ENCODE measurements at places on chromosomes 2 and 18.

DNA sequence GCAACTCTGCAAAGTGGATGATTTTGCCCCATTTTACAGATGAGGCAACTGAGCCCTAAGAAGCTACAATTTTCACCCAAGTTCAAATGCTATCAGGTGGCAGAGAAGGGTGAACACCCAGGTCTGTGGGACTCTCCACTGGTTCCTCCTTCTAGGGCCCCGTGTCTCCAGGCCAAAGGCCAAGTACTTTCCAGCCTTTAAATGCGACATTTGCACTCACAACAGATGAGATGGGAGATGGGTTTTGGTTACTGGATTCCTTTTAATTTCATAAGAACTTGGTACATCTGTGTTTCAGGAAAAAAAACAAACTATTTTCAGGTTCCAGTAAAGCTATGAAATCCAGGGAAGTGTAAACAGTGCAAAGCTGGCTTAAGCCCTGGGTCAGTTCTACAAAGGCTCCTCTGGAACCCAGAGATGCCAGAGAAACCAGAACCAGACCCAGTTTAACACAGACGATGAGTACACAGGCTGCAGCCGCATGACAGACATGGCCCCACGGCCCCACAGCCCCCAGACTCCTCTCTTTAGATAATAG lies 361.7 kb downstream of the ANAPC1 start:
- no peak for DNase-seq

GRCh38 chr2:10079266-10079869 lies 843 bp downstream of the CYS1 start:
- no peak for DNase-seq

DNA sequence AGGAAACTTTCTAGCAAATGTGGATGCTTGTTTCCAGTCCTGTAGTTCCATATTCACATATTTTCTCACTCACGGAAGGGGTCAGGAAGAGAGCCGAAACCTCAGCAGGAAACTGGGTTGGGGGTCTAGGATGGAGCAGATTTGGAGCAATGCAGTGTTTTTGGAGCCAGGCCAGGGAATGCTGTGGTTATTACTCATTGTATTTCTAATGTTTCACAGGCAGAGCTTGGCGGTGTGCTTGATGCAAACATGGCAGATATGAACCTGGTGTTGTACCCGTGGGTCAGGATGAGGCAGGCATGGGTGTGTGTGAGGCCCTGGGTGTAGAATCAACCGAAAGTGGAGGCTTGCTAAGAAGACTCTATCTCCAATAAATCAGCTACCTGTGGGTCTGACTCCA lies 34.6 kb upstream of the ACKR3 start:
- DNase-seq, result no peak

- DNase-seq, result no peak
Measured at GRCh38 chr2:27701676-27702075, 38.0 kb downstream of the SLC4A1AP start.

GRCh38 chr2:167489325-167489724 lies 601.0 kb downstream of the XIRP2 start:
- no peak for DNase-seq

- no peak for DNase-seq
Measured at GRCh38 chr2:61534926-61535325, 3.2 kb downstream of the XPO1 start.

GRCh38 chr2:50223643-50224042 lies 808.3 kb downstream of the NRXN1 start:
- no peak for DNase-seq

- DNase-seq, result no peak
Measured at GRCh38 chr2:177733-178132, 86.1 kb downstream of the SH3YL1 start.

DNA sequence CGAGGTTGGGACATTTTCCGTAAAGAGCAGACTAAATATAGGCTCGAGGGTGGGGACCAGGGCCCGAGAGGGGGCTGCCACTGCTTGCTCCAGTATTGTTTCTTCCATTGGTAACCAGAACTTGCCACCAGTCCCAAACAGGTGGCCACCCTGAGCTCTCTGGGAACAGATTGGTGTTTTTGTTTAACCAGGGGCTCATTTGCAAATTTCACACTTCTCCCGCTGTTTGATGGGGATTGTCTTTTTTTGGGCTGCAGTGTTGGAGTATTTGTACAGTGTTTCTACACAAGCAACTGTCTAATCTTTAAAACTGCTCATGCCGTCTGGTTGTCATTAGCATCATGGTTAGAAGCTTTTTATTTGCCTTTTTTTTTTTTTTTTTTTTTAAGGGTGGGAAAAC lies 8.5 kb downstream of the AGAP1 start:
- DNase-seq, result no peak

DNA sequence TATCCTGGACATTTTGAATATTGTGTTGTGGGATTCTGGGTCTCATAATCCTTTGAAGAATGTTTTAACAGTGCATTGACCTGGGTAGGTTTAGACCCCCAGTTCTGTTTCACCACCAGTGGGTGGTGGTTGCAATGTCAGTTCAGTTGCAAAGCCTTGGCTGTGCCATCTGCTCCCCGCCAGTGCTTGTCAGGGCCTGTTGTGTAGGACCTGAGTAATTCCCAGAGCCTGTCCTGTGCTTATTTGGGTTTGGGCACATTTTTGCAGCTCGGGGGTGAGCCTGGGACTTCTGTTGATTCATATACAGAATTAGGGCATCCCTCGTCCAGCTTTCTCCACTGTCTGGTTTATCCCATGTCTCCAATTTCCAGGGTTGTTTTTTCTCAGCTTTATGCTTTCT lies 24.8 kb downstream of the ATP9B start:
- DNase-seq, result no peak

GRCh38 chr2:47620770-47621437 lies 162.0 kb upstream of the MSH6 start:
- DNase-seq, result no peak

DNA sequence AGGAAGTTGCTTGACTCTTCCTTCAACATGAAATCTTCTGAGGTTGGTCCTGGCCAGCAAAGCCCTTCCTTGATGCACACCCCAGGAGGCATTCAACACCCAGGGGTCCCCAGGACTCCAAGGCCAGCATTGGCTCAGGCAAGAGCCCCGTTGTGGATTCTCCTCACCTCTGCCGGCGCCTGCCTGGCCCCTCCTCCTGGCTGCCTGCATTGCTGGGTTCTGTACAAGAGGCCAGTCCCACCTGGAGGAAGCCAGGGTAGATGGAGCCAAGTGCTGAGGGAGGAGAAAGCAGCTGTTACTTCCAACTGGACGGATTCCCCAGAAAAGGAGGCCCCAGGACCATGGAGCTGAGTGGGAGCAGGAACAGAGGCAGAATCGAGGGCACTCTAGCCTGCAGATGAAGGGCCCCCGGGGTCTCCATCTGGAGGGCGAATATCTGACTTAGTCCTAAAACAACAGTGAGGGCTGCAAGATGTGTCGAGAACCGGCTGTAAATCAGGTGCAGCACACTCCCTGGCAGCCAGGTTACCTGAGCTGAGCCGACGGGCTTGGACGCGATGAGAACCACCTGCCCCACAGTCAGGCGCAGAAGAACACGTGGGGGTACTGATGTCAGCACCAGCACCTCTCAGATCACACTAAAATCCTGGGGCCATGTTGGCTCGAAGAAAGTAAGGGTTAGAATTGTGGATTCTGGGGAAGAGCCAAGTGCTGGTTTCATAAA lies 399.6 kb upstream of the SALL3 start:
- DNase-seq, result no peak

DNA sequence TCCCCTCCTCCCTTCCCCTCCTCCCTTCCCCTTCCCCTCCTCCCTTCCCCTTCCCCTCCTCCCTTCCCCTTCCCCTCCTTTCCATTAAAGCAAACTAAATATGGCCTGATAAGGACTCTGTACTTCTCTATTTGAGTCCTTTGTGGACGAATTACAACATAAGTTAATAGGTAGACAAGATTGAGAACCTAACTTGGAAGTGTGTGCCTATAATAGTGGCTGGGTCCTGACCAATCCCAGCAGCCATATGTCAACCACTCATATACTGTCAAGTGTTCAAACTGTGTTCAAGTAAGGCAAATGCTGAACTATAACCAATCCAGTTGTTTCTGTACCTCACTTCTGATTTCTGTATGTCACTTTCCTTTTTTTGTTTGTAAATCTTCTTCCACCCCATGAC lies 97.1 kb upstream of the RBMS1 start:
- no peak for DNase-seq

DNA sequence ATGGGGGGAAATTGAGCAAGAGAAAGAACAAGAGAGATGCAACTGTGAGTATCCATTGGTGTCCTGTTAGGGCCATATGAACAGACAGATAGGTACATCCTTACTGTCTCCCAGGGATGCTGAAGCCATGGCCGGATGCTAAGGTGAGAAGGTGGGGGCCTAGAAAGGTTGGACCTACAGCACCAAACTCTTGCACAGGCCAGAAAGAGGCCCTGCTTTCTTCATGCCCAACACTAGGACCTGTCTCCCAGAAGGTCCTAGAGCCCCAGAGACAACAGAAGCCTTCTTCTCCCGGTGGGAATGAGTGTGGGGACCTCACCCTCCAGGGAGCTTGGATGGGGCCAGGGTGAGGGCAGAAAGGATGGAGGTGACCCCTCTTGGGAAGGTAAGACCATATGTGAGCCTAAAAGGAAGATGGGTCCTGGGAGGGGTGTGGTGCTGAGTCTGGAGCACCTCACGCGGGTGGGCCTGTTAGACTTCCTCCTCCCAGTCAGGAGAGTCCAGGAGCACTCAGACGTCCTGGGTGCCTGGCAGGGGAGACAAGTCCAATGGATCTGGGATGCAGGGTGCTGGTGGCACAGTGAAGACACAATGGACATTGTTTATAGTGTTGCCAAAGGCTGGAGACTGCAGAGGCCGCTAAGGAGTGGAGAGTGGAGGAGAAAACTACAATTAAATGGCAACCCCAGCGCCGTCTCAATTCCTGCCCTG lies 265.3 kb downstream of the CYP26B1 start:
- DNase-seq, result no peak

- no peak for DNase-seq
Measured at GRCh38 chr2:14261771-14262170, 370.7 kb upstream of the LRATD1 start.

GRCh38 chr18:6222271-6222670 lies 192.4 kb downstream of the L3MBTL4 start:
- DNase-seq, result no peak

GRCh38 chr2:125658583-125658982 lies 997.4 kb upstream of the GYPC start:
- no peak for DNase-seq

DNA sequence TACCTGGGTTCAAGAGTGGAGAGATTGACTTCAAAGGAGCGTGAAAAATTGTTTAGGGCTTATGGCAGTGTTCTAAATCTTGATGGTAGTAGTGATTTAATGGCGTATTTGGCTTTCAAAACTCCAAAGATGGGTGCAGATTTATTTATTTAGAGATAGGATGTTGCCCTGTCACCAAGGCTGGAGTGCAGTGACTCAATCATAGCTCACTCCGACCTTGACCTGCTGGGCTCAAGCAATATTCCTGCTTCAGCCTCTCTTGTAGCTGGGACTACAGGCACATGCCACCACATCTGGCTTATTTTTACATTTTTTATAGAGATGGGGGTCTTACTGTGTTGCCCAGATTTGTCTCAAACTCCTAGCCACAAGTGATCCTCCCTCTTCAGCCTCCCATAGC lies 52.5 kb downstream of the FAM117B start:
- no peak for DNase-seq

GRCh38 chr2:235698491-235698890 lies 204.6 kb downstream of the AGAP1 start:
- no peak for DNase-seq

DNA sequence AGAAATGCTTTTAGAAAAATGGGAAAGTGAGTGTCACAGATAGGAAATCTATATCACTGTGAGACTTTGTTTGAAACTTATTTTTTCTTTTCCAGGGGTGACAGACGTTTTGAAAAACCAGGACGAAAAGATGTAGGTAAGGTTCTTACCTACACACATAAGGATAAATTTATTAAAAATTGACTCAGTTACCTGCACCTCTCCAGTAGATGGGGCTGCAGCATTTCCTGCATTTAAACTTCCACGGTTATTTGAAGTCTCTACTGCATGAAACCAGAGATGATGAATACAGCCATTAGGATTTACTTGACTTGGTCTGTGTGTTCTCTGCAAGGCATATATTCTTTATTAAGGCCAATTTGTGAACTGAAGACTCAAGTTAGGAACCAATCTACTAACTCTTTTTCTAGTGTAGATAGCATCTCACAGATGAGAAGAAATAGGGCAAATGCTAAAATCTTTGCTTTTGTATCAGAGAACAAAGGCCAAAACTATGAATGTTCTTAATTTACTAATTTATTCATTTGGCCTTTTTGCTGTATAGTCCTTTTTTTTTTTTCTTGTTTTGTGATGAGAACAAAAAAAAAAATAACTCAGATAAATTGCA lies 15.0 kb downstream of the KCNJ13 start:
- no peak for DNase-seq

DNA sequence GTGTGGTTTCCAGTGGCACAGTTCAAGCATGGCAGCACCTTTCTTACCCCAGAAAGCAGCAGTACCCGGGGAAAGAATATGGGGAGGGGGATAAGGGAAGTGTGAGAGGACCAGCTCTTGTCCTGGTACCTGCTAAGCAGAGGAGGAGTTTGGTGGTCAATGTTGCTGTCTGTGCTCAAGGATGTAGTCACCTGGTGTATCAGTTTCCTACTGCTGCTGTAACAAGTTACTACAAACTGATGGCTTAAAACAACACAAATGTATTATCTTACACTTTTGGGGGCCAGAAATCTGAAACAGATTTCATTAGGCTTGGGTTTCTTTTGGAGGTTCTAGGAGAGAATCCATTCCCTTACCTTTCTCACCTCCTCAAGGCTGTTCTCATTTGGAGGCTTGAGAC lies 77.5 kb downstream of the VSNL1 start:
- DNase-seq, result no peak

- no peak for DNase-seq
Measured at GRCh38 chr18:54094474-54094873, 130.0 kb downstream of the MBD2 start.

DNA sequence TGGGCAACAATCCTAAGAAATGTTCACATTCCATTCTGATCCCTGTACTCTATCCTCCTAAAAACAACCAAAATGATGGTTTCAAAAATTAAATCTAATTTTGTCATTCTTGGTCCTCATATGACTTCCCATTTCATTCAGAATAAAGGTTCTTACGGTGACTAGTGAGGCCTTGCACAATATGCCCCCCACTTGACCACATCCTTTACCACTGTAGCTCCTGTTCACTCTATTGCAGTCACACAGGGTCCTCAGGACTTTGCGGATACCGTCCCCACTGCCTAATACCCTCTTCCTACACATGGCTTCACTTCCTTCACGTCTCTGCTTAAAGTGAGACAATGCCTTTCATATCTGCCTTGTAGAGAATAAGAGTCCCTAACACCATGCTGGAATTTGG lies 1058.7 kb upstream of the KLHL29 start:
- DNase-seq, result no peak

GRCh38 chr2:62814123-62814522 lies 108.6 kb downstream of the EHBP1 start:
- no peak for DNase-seq

GRCh38 chr2:78992807-78993517 lies 32.5 kb upstream of the REG3G start:
- no peak for DNase-seq

All from stimulated activated CD8-positive, alpha-beta memory T cell treated with anti-CD3 and anti-CD28 coated beads, Interleukin-4, amount 100 ng/mL, for 1 hour (primary cell).